SIG-M5 (cell line): ENCODE measurements at places on chromosomes 7 and 10.

GRCh38 chr7:16171928-16172327 is 249.4 kb downstream of the CRPPA start:
- no peak for DNase-seq

DNA sequence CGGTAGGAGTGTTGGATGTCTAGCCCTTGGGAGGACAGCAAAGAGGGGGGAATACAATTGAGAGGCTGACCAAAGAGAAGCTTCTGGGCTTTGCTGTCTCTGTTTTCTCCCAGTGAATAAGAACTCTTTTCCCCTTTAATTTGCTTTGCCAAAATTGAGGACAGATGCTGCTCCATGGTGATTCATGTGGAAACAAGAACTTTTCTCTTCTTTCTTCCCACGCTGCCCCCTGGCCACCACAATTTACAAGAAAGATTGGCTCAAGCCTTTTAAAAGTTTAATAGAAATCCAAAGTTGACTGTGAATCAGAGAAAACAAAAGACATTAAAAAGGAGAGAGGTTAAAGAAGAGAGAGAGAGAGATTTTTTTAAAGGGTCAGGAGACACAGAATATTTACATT is 49.0 kb downstream of the PRR15 start:
- no peak for DNase-seq

- DNase-seq = no peak
These were observed 868.1 kb upstream of the AUTS2 start for GRCh38 chr7:68730194-68730593.

DNA sequence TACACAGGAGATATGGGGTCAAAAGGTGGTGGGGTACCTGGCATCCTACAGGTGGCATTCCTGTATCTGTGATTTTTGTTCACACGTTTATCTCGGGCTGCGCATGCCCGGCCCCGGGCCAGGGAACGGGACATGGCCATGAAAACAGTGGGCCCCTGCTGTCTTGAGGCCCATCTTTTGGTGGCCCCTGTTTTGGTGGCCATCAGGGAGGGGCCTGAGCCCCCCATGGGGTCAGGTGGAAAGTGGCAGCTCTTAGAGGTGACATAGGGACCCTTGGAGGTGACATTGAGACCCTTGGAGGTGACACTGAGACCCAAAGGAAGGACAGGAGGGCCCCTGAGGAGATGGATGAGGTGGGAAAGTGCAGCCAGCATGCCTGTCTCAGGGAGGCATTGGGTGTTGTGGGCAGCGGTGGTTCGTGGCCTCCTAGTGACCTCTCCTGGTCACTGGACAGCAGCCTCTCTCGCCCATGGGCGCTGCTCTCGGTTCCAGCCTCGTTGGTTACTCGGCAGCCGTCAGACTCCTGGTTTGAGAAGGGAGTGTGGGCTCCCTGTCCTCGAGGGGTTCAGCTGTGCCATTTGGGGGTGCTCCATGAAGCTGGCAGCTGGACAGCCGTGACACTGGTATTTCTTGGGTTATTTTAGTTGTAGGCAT is 39.9 kb downstream of the INPP5A start:
- no peak for DNase-seq

DNA sequence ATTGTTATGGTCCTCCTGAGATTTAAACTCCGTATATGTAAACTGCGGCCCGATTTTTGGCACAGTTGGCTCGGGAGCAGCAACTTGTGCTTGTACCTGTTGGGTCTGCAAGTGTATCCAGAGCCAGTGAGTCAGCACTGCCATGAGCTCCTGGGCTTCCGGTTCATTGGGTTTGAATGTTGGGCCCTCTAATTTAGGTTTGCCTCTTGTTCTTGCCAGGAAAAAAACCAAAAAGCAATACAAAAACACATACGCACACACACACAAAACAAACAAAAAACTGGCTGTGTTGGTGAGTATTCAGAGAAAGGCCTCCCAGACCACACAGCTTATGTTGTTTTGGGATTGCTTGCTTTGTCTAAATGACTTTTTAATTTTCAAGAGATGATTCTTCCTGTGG is 26.3 kb downstream of the SND1 start:
- no peak for DNase-seq

- DNase-seq = no peak
These were observed 18.5 kb upstream of the CFAP46 start for GRCh38 chr10:132960631-132961419.

- DNase-seq = no peak
These were observed 23.2 kb upstream of the ZNF32 start for GRCh38 chr10:43671659-43672531.

DNA sequence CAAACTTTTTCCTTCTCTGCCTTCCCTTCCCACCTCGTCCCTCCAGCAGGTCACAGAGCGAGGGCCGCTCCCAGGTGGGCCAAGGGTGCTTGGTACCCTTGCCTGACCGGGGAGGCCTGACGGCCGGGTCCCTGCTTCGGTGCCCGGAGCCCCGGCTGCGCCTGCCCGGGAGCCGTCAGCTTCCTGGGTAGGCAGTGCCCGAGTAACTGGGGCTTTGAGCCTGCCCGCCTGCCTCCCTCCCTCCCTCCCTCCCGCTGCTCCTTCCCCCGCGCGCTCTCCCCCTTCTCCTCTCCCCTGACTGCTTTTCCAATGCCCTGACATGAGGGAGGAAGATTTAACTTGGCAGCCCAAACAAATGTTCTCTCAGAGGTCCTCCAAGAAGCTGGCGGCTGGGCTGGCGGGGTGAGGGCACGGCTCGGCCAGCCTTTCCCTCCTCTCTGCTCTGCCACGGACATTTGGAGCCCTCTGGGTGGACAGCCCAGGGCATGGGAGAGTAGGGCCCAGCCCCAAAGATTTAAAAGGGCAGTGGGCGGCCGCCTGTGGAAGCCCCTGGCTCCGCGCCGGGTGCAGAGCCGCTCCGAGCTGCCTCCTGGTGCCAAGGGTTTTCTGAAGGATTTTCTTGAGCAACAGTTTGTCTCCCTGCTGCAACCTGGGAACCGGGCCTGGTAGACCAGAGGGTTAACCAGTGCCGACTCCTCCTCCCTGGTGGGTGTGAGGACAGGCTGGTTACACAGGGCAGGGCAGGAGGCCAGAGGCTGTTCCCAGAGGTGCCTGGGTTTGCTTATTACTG is 2.0 kb downstream of the ZMIZ1 start:
- DNase-seq = no peak

DNA sequence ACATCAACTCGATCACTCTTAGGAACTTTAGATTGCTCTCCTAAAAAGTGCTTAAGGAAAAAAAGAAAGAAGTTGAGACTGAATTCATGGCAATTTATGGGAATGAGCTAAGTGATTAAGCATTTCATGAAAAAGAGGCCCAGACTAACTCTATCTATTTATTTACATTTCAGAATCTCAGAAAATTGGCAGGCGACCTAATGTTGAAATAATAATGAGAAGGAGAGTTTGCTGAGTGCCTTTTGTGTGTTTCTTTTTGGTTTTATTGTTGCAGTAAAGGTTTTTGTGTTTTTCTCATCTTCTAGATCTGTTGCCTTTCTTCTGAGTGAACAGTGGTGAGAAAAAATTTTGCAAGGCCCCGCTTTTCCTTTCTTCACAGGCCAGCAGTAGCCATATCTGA is 3.8 kb downstream of the GRK5 start:
- no peak for DNase-seq

- DNase-seq = no peak
These were observed 31.9 kb downstream of the PCBD1 start for GRCh38 chr10:70856454-70856853.

GRCh38 chr7:143321734-143322133 is 5.8 kb downstream of the CLCN1 start:
- DNase-seq = no peak

DNA sequence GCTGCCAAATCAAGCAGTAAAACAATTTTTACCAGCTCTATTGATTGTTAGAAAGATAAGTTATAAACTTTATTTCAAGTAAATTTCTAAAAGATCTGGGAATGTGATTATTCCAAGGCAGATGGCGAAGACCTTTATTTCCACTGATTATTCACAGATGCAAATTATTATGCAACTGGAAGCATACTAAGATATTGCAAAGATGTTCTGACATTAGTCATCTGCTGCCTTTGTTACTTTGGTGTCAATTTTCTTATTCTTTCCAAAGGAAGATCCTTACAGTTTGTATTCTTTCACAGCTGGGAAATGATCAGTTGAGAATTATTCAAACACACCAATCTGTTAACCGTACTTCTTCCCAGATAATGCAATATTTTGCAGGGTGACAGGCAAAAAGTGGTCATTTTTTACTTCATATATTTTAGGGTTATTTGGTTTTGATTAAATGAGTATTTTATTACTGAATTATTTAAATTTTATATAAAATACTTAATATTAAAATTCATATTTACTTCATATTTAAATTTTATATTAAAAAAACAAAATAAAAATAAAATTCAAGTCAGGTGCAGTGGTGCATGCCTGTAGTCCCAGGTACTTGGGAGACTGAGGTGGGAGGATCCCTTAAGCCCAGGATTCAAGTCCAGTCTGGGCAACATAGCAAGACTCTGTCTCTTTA is 171.3 kb downstream of the FZD1 start:
- DNase-seq = no peak

DNA sequence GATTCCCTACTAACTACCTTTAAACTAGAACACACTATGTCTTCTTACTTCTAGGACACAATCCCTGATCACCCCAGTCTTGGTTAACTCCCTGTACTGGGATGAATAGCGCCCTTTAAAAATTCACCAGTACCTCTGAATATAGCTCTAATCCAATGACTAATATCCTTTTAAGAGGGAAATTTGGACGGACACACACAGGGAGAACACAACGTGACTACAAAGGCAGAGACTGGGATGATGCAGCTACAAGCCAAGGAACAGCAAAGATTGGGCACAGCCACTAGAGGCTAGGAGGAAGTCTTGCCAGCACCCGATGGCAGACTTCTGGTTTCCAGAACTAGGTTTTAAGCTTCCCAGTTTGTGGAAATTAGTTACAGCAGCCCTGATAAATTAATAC is 81.4 kb downstream of the MALSU1 start:
- no peak for DNase-seq

DNA sequence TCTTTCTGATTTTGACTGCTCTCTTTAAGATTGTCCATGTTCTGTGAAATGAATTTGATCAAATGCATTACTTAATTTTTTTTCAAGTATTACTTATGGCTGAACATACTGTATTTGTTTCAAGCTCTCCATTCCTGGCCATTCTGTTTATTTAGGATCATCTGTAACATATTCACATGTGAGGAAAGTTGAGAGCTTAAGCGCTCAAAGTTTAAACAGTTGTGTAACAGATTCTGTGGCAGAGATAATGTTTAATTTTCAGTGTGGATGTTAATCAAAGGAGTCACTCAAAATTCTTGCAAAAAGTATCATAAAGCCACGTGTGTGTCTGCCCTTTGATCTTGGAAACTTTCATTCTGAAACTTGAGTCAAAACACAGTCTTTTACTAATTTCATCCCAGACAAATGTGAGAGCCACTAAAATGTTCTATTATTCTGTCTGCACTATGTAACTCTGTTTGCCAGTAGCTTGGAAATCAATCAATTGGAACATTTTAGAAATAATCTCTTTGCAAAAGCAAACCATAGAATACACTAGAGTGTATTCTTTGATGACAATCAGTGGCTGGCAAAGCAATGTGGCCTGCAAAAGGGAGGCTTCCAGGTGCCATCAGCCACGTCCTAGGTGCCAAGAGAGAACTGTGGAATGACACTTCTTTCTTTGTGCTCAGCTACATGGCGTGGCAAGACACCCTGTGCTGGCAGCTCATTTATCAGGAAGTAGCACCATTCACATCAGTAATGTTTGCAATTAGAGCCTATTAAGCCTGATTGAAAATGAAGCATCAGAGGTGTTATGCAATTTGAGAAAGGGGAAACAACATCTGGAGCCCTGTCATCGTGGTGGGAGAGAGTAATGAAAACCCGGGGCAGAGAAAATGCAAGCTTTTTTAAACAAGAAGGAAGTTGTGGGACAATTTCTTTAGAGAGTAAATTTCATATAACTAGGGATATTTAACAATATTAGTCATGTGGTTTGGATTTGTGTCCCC is 40.9 kb downstream of the ARL5B start:
- DNase-seq = no peak

DNA sequence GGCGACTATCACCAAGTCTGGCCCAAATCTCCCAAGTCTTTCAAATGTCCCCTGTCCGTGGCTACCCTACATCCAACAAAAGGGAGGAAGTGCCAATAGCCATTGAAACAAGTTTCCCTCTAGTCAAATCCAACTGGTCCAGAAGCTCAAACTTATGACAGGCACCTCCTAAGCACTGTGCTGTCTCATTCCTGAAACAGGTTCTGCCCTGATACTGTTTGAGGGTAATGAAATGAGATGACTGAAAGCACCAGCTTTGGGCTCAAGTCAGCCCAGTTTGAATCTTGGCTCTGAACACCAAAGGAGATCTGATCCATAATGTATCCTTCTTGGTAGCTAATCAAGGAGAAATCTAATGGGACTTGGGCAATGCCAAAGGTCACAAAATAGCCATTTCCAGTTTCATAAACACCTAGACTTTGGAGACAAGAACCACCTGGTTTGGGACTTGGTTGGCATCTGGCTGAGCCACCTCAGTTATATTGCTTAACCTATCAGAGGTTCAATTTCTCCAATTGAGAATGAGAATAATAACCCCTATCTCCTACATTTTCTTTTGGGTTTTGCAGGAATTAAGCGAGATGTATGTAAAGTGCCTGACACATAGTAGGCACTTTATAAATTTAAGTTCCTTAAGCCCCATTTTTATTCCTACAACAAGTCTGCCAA is 34.7 kb upstream of the ARID5B start:
- no peak for DNase-seq

- no peak for DNase-seq
These were observed 145.5 kb downstream of the KLF6 start for GRCh38 chr10:3639546-3639945.

DNA sequence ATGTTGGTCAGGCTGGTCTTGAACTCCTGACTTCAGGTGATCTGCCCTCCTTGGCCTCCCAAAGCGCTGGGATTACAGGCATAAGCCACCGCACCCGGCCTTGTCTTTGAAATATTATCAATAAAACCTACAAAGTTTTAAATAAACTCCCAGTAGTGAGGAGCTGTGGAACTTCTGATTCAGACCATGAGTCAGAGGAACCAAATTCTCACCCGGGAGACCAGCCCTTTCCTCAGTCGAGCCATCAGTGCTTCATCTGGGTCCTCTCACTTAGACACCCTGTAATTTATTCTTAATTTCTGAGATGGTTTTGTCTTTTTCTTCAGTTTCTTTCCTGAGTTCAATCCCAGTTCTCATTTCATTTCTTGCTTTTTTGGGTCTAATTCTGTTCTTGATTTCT is 68.6 kb downstream of the DYNC2I1 start:
- no peak for DNase-seq

DNA sequence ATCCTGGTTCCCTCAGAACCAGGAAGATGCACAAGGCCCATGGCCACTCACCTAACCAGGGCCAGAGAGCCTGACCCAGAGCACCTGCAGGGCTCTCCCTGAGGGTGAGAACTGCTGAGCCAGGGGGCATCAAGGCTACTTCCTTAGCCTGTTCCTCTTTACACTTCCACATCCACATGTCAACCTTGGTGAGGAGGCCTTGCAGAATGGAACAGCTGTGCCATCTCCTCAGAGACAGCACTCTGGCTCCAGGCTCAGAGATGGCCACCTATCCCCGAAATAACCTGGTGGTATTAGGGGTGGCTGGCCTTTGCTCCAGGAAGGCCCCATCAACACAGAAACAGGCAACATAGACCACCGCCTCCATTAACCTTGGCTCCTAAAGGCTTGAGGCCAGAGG is 473.0 kb downstream of the RPS24 start:
- DNase-seq = no peak

- DNase-seq = no peak
These were observed 162.1 kb downstream of the NRG3 start for GRCh38 chr10:82037076-82037475.

GRCh38 chr7:20906801-20907453 is 120.2 kb upstream of the SP8 start:
- DNase-seq = no peak

- no peak for DNase-seq
These were observed 6.6 kb upstream of the ZYX start for GRCh38 chr7:143374561-143374960.

- DNase-seq = no peak
These were observed 136.2 kb downstream of the TCF7L2 start for GRCh38 chr10:113086282-113086681.
